Neuronal stem cell (in vitro differentiated cells): ENCODE measurements at places on chromosomes 5 and 9.

DNA sequence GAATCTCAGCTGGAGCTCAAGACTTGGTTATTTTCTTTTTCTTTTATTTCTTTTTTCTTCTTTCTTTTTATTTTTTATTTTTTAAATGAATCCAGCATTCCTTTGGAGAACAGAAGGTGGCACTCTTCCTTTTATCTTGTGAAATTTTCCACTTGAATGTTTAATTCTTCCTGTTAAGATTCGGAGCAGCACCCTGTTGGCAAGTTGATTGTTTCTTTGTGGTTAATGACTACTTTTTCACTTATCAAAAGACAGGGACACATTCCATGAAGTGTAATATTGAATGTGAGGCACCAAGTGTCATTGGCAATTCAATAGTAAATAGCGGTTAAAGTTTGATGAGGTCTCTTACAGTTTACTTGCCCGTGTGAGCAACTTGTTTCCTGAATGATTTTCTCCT is 240.5 kb upstream of the CHD1 start:
- peak; percentile 21 for DNase-seq

- DNase-seq = no peak
Measured at GRCh38 chr5:177477701-177478477, 4.5 kb upstream of the DBN1 start.

DNA sequence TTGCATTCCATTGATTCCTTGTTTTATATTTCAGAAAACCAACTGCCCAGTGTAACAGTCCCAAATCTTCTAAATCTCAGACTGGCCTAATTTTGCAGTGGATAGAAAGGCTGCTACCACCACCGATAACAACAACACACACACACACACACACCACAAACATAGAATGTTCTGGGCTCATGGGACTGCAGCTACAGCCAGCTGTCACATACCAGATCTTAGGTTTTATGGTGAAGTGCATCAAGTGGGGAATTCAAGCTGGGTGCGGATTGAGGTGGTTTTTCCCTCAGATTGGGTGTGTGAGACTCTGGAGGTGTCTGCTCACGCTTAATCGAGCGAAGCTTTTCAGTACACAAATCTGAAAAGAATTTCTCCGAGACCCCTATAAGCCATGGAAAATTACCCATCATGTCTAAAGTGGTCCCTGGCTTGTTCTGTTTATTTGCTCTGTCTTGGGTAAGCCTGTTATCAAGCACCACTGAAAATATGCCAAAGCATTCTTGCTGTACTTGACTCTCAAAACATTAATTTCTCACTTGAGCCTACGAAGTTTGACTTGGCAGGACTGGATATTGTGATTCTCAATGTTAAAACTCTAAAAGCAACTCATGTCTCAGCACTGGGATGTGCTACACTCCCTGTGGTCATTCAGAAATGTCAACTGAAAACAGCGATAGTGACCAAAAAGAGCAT is 71.1 kb downstream of the ALDH7A1 start:
- DNase-seq = no peak

GRCh38 chr9:76595645-76596044 is 136.7 kb downstream of the GCNT1 start:
- DNase-seq = no peak

- DNase-seq = no peak
Measured at GRCh38 chr9:68648971-68649370, 56.1 kb upstream of the PIP5K1B start.

- DNase-seq = no peak
Measured at GRCh38 chr9:121985792-121986494, 107.2 kb downstream of the TTLL11 start.

DNA sequence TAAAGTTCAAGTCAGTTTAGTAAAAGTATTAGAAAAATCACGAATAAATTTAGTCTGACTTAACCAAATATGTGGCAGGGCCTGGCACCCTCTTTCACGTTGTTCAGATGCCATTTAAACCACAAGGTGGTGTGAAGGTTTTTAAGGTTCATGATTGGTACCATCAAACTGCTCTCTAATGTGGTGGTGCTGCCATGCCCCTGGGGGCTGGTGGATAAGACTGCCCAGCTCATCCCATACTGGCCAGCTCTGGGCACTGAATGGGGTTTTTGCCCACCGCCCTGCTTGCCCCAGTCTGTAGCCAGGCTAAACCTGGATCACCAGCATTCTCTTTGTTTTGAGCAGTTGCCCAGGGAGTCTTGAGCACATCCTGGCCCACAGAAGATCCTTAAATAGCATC is 159.3 kb downstream of the GABBR2 start:
- no peak for DNase-seq
